ENCODE measurements at places on chromosomes 7 and 10.
A peak's percentile ranks its signal among the peaks of the same experiment; 100 is the strongest.

- DNase-seq, result no peak
Observed at GRCh38 chr10:115300080-115300479, 206.9 kb downstream of the ATRNL1 start.

DNA sequence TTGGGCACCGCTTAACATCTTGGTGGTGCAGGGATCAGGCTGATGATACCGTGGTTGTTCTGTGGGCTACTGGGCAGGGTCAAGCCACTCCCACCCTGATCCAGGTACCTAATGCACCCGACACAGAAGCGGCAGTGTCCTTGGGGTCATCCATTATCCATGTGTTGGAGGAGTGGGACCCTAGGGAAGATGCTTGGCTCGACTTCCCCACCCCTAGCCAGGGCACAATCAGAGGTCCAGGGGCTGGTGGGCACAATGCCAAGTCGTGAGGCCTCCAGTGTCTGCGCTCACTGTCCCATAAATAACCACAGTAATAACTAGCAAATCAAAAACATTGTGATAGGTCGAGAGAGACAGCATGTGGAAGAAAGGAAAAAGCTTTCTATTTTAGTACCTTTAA lies 37.7 kb downstream of the HTRA1 start:
- no peak for DNase-seq

DNA sequence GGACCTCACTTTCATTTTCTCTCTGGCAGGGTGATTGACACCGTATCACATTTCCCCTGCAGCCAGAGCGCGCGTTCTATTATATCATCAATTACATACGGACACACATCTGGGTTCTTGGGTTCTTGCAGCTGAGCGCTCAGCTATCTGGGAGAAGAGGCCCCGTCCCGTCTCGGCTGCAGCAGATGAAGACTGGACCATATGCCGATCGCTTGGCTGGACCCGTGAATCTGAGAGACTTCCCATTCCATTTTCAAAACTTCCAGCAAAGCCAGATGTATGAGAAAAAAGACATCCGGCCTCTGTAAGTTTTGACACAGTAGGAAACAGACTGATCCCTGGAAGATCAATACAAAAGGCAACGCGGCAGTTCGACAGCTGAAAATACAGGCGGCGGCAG lies 99.8 kb downstream of the JCAD start:
- no peak for DNase-seq

DNA sequence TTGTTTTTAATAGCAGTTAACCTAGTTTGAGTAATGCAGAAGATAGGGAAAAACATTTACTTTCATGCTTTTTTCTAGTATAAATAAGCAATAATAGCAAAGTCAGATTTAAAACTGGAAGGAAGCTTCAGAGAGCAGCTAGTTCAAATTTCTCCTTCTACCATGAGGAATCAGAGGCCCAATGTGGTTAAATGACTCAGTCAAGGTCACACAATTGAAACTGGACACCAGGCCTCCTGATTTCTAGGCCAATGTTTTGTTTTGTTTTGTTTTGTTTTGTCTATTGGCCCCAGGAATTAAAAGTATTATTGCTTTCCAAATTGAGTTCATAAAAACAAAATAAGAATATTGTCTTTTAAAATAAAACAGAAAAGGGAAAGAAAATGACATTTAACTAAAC lies 122.3 kb downstream of the TRIL start:
- DNase-seq, result no peak

DNA sequence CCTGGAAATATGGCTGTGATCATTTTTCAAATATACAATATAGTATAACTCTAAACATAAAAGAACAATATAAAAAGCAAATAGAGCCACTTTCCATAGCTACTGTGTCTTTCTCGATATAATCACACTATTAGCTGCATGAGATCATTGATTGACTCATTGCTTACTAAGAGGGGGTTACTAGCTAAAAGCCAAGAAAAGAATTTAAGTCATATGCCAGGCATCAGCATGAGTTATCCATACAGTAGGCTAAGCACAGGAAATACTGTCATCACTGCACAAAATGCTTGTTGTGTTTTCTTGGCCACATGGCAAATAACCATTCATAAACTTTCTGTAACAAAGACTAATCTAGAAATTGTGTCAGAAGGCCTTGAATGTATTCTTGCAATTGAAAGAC lies 18.8 kb upstream of the ABCB5 start:
- peak; percentile 77 for DNase-seq

DNA sequence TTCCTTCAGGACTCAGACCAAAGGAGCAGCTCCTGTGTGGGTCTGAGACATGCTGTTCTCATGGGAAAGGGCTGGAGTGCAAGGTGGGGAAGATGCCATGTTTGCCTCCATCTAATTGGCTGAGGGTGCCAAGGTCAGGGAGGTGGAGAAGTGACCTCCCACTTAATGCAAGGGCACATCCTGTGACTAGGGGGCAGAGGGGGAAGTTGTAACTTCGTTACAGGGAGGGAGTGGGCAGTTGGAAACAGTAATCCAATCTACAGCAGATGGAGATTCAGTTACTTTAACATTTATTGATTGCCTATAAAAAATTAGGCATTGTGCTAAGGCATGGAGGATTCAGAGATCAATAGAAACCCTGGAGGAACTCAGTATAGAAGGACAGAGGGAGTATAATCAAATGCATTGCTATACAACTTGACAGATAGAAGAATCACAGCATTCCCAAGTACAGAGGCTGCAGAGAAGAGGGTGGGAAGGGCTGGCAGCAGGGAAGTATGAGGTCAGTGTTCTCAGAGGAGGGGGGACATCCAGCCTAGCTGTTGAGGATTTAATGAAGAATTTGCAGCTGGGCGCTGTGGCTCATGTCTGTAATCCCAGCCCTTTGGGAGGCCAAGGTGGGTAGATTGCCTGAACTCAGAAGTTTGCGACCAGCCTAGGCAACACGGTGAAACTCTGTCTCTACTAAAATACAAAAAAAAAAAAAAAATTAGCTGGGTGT lies 75.9 kb downstream of the CCNY start:
- peak; percentile 20 for DNase-seq
